ENCODE measurements at places on chromosomes 1 and 21.

- DNase-seq = no peak
Observed at GRCh38 chr1:54327386-54328065, 78.7 kb downstream of the SSBP3 start.

- no peak for DNase-seq
Observed at GRCh38 chr1:2795926-2796325, 5.6 kb downstream of the TTC34 start.

GRCh38 chr1:221190249-221190648 is 311.0 kb downstream of the HLX start:
- DNase-seq = no peak

- no peak for DNase-seq
Observed at GRCh38 chr1:3956527-3957170, 56.6 kb upstream of the C1orf174 start.

GRCh38 chr21:44575307-44576024 is 1.9 kb downstream of the KRTAP10-4 start:
- no peak for DNase-seq

GRCh38 chr1:67175530-67176087 is 9.4 kb downstream of the IL23R start:
- DNase-seq = no peak
